Neural progenitor cell (in vitro differentiated cells): ENCODE measurements at places on chromosomes 13 and 19. TPM values are rescaled to one million over a fixed set of nuclear protein-coding genes. Genes with fewer than 3 reads are reported as not detected.

The CACNG8 gene
- total RNA-seq: 0.02 and 0.37 TPM in 2 replicates

The RNF113B gene
- total RNA-seq: not detected in 2 replicates

The SAMD1 gene
- total RNA-seq: 22.1 and 53.0 TPM in 2 replicates

The CHST8 gene
- 0.92 and 3.2 TPM in 2 replicates for total RNA-seq

The TSSK6 gene
- 4.6 and 7.0 TPM in 2 replicates for total RNA-seq

The S1PR4 gene
- not detected in 2 replicates for total RNA-seq

The ZFP28 gene
- 11.2 and 11.9 TPM in 2 replicates for total RNA-seq
